HL-60 (cell line): ENCODE measurements at places on chromosomes 1 and 21.

- DNase-seq: no peak
Measured at GRCh38 chr1:11294951-11295350, 22.0 kb downstream of the UBIAD1 start.

GRCh38 chr1:185679220-185679619 is 55.0 kb upstream of the HMCN1 start:
- DNase-seq: no peak

- DNase-seq: no peak
Measured at GRCh38 chr1:11980676-11980972, 380 bp downstream of the MFN2 start.

DNA sequence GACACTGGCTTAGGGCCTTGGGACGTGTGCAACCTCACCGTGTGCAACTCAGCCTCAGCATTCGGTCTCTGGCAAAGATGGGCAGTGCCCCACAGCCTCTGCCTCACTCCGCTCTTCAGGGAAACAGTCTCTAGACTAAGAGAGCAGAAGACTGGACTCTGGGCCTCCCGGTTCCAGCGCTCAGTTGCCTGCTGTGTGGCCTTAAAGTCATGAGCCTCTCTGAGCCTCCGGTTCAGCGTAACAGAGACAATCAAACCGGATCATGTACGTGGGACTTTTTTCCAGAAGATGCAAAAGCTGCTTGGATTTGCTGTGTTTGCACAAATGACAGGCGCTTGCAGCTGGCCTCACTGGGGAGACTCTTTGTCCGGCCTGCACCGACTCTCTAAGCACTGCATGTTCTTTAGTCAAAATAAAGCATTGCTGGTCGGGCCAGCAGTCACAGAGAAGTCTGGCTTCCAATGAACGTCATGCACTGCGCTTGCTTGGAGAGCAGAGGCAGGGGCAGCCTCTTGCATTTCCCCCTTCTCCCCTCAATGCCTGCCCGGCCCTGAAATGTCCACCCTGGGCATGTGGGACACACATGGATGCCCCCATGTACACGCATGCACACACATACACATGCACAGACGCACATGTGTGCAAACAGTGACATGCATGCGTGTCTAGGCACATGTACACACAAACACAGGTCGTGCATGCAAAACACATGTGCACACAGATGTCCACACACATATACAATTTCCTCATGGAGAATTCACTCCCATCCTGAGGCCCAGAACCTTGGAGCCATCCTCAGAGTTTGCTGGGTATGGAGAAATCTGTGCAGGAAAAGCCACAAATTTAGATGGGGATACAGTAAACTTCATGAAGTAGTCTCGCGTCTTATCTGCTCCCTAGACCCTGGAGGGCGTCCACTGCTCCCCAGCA is 152.4 kb downstream of the PRDM16 start:
- DNase-seq: no peak

- DNase-seq: no peak
Measured at GRCh38 chr1:76921590-76921989, 54.3 kb downstream of the ST6GALNAC5 start.

- no peak for DNase-seq
Measured at GRCh38 chr1:245809361-245809760, 654.6 kb downstream of the KIF26B start.

GRCh38 chr1:223500560-223501425 is 107.6 kb downstream of the CCDC185 start:
- DNase-seq: no peak

DNA sequence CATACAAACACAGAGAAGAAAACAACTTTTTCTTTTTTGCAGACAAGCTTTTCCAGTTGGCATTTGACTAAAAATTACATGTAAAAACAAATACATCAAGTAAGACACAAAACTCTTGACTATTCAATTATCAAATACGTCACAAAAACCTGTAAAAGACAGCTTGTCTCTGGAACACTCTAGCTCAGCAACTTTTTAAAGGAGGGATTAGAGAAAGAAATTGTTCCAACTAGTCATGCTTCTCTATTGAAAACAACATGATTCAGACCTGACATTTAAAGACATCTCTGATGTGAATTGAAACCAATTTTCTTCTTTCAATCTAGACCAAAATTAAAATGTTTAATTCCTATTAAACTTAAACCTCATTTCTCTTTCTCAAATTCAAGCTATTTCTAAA is 30.3 kb downstream of the SMYD3 start:
- no peak for DNase-seq

DNA sequence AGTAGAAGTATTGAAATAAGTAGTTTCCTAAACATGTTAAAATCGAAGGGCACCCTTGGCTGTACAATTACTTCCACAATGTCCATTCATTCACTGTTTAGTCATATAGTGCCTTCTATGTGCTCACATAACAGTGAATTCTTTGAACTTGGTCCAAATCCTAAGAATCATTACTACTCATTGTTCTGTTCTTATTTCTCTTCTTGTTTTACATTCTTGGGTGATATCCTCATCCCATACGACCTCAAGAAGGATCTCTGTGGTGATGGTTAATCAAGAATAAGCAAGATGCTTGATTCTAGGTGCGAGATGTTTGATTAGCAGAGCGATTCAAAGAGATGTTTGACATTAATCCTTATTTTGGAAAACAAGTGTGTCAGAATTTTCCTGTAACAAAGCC is 667.4 kb upstream of the ZP4 start:
- no peak for DNase-seq

- no peak for DNase-seq
Measured at GRCh38 chr1:154129391-154129970, 25.4 kb downstream of the NUP210L start.

GRCh38 chr1:214120191-214120590 is 132.4 kb downstream of the PROX1 start:
- DNase-seq: no peak

- no peak for DNase-seq
Measured at GRCh38 chr1:91693557-91693956, 192.4 kb downstream of the TGFBR3 start.

DNA sequence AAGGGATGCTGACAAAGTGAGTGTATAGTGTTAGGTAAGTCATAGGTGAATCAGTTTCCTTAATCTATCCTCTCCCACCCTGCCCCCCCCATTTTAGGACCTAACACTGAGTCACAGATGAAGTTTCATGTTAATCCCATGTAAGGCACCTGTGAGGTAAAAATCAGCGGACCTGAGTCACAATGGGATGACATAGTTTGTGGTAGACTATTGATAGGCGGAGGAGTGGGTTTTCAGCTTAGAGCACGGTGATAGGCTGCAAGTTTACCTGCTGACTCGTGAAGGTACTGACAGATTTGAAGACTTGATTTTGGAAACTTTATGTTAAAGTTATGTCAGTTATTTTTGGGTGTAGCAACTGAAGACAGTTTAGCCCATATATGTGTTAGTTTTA is 1.7 kb downstream of the TOR1AIP1 start:
- peak; percentile 15 for DNase-seq

DNA sequence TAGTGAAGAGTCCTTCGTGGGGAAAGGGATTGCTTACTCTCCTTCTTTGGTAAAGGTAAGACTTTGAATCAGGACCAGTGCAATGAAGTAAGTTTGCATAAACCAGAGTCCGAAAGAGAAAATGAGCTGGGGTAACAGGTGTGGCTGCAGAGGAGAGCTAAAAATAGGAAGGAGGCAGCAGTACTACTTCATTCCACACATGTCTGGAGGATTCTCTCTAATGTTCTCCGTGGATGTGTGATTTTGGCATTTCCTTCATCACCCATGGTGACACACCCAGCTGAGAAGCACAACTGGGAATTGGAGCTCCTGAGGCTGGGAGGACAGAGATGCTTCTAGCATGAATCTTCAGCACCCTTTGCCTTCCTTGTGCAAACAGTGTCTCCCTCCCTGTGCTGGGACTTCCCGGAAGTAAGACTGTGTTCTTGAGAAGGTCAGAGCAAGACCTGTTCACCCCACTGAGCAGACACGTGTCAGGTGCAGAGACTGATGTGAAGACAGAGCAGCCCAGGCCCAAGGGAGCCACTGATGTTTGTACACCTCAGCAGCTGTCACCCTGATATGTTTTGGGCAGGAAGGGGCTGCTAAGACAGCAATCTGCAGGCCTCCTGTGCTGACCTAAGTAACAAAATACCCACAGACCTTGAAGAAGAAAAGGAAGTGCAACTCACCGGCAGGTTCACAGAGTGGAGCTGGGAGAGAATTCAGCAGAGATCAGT is 13.3 kb downstream of the FCRL1 start:
- no peak for DNase-seq

DNA sequence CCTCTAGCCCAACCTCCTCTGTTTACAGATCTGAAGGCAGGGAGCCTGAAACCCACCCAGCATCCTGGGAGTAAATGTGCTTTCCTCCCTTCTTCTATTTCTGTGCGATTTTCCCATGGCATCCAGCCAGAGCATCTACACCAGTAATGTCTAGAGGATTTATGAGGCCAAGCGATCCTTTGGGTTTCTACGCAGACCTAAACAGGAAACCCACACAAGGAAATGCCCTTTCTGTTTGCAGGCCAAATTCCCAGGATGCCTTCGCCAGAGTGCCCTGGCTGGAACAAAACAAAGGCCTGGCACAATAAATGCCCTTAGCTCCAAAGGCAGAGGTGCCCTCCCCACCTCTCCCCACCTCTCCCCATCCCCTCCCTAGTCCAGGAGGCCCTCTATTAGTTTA is 110.5 kb upstream of the CDC42BPA start:
- DNase-seq: no peak

- no peak for DNase-seq
Measured at GRCh38 chr1:151009206-151009587, 948 bp downstream of the PRUNE1 start.

DNA sequence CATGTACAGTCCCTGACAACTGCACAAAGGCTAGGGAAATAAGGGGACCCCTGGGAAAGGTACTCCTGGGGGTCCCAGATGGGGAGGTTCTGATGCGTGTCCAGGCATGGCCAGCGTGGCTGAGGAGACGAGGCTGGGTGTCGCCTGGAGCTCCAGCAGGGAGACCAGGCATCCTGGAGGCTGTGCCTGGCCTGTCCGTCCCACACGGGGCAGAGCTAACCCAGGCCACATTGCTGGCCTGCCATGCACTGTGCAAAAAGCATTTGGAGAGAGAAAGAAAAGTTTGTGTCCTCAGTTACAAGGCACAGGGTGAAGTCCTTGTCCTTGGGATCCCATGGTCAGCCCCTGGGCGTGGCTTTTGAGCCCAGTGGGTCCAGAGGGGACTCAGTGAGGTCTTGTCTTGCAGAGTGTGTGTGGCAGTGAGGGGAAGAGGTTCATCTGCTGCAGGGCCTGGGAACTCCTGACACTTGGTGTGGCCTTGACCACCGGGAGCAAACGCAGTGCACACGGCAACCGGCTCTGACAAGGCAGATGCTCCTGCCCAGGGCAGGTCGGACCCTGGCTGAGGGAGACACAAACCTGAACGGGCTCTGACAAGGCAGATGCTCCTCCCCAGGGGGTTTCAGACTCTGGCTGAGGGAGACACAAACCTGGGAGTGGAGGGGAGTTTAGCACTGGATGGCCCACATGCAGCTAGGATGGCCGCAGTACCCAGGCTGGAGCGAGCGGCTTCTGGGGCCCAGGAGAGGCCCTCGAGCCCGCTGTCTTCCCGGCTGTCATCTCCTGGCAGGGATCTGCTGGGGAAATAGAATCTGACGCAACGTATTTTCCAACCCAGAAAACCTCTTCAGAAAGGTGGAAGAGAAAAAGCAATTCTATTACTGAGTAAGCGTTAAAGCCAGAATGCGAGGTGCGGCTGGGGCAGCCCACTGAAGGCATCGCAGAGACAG is 37.3 kb upstream of the COL18A1 start:
- no peak for DNase-seq

- no peak for DNase-seq
Measured at GRCh38 chr1:155691992-155692528, 3.2 kb downstream of the DAP3 start.

- no peak for DNase-seq
Measured at GRCh38 chr1:61992257-61992656, 202.4 kb upstream of the L1TD1 start.

DNA sequence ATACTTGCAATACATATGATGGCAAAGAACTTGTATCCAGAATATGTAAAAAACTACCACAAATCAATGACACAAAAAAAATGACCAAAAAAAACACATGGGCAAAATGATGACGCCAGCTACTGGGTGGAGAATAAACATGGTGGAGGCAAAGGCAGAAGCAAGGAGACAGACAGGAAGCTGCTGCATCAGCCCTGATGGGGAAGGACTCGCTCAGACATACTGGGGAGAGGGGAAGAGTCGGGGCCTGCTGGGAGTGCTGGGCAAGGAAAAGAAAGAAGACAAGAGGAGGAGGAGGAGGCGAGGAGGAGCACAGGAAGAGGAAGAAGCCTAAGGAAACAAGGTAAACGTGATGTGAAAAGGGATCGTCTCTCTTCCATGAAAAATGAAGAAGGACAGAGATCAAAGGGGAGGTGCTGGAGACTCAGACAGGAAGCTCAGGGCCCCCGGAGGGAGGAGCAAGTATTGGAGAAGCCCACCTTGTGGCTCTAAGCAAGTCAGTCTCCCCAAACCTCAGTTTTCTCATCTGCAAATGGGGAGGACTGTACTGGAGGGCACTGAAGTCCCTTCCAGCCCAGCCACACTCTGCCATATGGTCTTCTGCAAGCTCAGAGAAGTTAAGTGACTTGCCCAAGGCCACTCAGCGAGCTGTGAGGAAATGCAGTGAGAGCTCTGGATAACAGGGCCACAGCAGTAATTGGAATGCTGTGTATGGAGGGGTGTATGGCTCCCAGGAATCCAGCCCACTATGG is 24.2 kb downstream of the OLFML2B start:
- DNase-seq: no peak

- no peak for DNase-seq
Measured at GRCh38 chr1:6603915-6604558, 1.4 kb upstream of the KLHL21 start.

- DNase-seq: no peak
Measured at GRCh38 chr1:51973587-51974474, 16.7 kb downstream of the RAB3B start.

- no peak for DNase-seq
Measured at GRCh38 chr1:224406216-224406615, 28.4 kb downstream of the WDR26 start.

DNA sequence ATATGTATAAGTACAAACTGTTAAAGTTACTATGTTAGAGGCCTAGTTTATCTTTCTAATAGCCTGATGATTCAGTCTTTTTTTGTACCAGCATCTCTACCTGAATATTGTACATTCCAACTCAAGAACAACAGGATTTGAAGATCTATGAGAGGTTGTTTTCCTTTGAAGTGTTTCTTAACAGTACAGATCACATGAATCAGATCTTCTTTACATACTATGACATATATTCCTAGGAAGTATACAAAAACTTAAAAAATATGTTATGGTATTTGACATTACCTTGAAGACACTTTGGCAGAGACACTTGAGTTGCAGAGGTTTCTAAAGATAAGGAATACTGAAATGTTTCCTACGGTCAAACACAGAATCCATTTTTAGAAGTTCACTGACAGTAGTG is 1280.9 kb downstream of the KCNT2 start:
- no peak for DNase-seq
